ENCODE measurements at places on chromosomes 7 and 10. TPM values are rescaled to one million over a fixed set of nuclear protein-coding genes. Genes with fewer than 3 reads are reported as not detected.

- peak overlapping the region; percentile 71 for H3K27ac ChIP-seq
- H3K4me3 ChIP-seq = peak overlapping the region; percentile 93
- peaks cover 4% of the 10 kb centered on the region for H3K4me1 ChIP-seq
- peak; percentile 83 for DNase-seq
- H3K27me3 ChIP-seq = peaks cover 18% of the 10 kb centered on the region
Measured at GRCh38 chr7:99579956-99580777, 17.9 kb upstream of the TMEM225B start.

- H3K4me3 ChIP-seq = no peak overlapping the region
- H3K4me1 ChIP-seq = no peaks in the 10 kb centered on the region
- H3K27me3 ChIP-seq = no peaks in the 10 kb centered on the region
- no peak overlapping the region for H3K27ac ChIP-seq
- DNase-seq = no peak
Measured at GRCh38 chr7:11458736-11459483, 373.1 kb downstream of the THSD7A start.

GRCh38 chr7:831596-832166, 595 bp upstream of the SUN1 start:
- peak overlapping the region; percentile 99 for H3K27ac ChIP-seq
- peaks cover 36% of the 10 kb centered on the region for H3K4me1 ChIP-seq
- no peaks in the 10 kb centered on the region for H3K27me3 ChIP-seq
- peak overlapping the region; percentile 78 for H3K4me3 ChIP-seq
- no peak for DNase-seq
- peaks cover 7% of the 10 kb centered on the region for H3K36me3 ChIP-seq

DNA sequence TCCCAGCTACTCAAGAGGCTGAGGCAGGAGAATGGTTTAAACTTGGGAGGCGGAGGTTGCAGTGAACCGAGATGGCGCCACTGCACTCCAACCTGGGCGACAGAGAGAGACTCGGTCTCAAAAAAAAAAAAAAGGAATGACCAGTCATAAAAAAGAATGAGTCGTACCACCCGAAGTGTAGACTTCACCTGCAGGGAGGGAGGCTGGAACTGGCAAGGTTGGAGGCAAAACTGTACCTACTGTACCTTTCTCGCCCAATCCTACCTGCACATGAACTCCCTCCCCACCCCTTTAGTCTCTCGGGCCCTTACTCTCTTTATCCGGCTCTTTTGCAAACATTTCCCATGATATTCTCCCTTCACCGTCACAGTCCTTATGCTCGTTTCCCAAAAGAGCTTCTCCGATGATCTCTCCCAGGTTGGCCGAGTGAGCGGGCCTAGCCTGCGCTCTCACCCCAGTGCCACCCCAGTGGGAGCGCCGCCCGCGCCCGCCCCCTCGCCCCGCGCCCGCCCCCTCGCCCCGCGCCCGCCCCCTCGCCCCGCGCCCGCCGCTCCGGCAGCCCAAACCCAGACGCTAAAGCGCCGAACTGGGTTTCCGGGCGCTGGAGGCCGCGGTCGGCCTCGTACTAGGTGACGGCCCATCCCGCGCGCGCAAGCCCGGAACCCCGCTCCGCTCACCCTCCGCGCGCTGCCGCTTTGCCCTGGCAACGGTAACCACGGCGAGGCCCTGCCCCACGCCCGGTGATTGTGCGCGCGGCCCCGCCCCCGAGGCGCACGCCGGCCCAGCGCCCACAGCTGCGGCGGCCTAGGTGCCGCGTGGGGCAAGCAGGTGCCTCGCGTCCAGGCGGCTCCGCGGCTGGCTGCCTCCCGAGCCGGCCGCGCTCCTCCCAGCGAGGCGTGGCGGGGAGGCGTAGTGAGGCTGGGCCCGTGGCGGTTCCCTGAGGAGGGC, at the start of gene SMKR1:
Gene SMKR1, plus strand, starts transcription at position 772 of the 948 bp plus-strand sequence. CDS start 294 bp downstream, outside the sequence.
- H3K27ac ChIP-seq = peak within 1 kb of the TSS; percentile 55
- H3K27me3 ChIP-seq = peaks cover 42% of the 10 kb centered on the region
- H3K4me1 ChIP-seq = peaks cover 10% of the 10 kb centered on the region

The WDR86 gene
- 83.0 TPM for total RNA-seq

The ITPRIP gene
- 8.5 TPM for total RNA-seq

All from type B pancreatic cell (in vitro differentiated cells).